ENCODE measurements at places on chromosomes 3 and 15.
A peak's percentile ranks its signal among the peaks of the same experiment; 100 is the strongest.

GRCh38 chr3:39287216-39288164 lies 7.7 kb upstream of the CX3CR1 start:
- DNase-seq, result no peak

GRCh38 chr3:179991104-179991503 lies 45.6 kb downstream of the PEX5L start:
- DNase-seq, result no peak

DNA sequence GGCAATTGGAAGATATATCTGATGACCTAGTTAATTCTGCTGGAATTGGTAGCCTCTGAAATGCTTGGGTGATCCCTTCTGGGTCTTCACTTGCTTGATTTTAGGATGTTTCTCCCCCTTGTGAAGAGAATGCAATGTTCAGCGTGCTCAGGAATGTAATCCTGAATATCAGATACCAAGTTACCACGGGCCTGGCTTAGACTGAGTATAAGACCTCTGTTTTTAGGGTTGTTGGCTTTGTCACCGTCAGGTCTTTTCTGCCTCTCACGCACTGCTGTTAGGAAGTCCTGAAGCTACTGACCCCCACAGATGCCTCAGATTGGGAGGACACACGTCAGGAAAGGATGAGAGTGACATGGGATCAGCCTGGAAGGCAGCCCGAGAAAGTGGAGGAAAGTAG lies 198.5 kb downstream of the CDIN1 start:
- no peak for DNase-seq

- no peak for DNase-seq
These were observed 8.4 kb downstream of the TMOD3 start for GRCh38 chr15:51837792-51838251.

DNA sequence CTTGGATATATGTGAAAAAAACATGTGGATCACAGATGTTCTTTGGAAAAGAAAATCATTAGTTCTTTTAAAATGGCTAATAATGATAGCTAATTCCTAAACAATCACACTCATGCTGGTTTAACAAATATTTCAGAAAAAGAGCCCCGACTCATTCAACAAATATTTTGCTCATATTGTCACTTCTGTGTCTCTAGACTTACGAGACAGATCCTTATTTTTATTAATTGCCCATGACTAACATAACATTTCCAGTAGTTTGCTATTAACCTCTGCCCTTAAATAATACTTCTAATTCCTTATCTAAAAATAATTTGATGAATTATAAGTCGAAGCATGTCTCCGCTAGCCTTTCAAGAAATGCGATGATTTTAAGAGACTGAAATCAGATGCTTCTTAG lies 70.4 kb downstream of the SATB1 start:
- no peak for DNase-seq

GRCh38 chr3:147406028-147406931 lies at the start of gene ZIC4:
ZIC4 (minus strand) TSS chr3:147406543; CDS start chr3:147402797, 3,746 bp downstream.
- DNase-seq, result no peak

DNA sequence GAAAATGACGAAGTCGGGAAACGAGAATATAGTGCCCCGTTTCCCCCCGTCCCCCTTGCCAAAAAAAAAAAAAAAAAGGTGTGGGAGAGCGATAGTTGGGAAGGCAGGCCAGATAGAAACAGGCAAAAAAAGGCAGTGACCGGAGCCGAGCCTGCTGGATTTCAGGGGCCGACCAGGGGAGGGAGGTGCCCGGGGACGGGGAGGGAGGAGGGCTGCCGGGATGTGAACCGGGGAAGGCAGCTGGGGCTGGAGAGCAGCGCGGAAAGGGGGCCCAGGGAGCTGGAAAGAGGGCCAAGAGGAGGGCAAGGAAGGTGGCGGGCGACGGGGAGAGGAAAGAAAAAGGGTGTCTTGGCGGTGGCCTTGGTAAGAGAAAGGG lies 837 bp downstream of the LRRN1 start:
- DNase-seq, result peak; percentile 34

DNA sequence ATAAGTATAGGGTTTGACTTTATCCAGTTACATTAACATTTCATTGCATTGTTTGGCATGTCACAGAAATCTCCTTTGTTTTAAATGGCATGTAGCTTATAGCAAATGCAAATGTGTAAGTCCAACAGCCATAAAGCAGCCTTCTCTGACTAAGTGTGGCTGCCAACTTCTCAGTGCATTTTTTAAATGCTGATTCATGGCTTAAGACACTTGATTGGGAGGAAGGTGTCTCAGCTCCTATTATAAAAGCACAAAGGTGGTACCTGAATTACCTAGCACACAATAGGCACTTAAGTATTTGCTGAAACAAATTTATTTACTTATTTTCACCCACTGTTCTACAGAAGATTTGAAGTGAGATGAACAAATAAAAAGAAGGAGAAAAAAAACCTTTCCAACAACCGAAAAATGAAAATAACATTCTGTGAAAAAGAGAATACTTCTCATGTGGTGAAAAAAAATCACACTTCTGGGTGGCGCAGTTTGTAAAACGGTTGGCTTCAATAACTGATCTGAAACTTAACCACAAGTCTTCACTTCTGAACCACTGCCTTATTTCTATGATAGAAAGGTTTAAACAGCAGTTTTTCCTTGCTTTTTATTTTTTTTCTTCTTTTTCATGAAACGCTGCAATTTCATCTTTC lies 105.5 kb upstream of the ICE2 start:
- no peak for DNase-seq

- no peak for DNase-seq
These were observed 16.4 kb downstream of the LDHAL6B start for GRCh38 chr15:59222906-59223550.

GRCh38 chr3:11381563-11381962 lies 109.4 kb downstream of the ATG7 start:
- no peak for DNase-seq

DNA sequence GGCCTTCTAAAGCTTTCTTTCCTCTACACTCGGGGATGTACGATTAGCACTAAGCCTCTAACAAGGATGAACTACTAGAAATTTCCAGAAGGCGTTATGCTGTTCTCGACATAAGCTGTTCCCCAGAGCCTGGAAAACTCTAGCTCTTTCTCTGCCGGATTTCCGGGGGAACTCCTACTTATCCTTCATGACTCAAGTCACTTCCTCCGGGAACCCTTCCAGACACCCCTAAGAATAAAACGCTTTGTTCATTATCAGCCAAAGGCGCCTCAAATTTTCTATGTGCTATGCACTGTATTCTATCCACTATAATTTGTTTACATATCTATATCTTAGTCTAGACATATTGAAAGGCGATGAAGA lies 455 bp upstream of the SNAP23 start:
- DNase-seq, result peak; percentile 30

DNA sequence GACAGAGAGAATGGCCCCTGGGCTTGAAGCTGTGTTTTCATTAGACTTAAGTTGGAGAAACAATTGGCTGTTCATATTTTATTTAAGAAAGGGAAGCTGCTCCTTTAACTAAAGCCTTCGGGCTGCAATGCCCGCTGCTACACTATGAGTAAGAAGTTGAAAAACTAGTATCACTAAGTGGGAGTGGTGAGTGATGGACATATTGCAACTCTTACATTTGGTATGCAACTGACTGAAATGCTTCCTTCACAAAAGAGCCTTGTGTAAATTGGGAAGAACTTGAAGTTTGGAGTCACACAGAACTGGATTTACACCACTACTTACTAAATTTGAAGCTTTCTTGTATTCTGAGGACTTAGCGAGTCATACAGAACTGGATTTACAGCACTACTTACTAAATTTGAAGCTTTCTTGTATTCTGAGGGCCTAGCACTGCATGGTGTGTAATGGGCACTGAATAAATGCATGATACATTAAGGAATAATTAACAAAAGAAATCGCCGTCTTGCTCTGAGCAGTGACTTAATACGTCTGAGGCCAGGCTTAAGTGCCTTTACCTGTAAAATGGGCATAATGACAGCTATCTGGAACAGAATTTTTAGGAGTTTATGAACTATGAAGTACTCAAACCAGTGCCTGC lies 149.5 kb downstream of the RYR3 start:
- DNase-seq, result no peak

GRCh38 chr15:75358771-75359536 lies 9.5 kb downstream of the MAN2C1 start:
- no peak for DNase-seq

GRCh38 chr3:72816862-72817355 lies 31.3 kb downstream of the SHQ1 start:
- DNase-seq, result no peak

GRCh38 chr15:96334017-96334704 lies 3.7 kb downstream of the NR2F2 start:
- DNase-seq, result no peak

DNA sequence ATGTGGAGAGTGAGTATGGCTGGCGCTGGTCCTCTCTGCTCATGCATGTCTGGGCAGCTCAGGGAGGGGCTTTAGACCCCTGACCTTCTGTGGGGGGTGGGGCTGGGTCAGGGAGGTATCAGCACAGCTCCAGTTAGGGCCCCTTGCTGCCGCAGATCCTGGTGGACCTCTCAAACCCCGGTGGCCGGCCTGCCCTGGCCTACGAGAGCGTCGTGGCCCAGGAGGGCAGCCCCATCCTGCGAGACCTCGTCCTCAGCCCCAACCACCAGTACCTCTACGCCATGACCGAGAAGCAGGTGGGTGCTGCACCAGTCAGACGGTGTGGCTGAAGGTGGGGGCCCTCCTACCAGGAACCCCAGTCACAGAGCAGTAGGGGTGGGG lies 20.2 kb downstream of the PLXNA1 start:
- no peak for DNase-seq

- no peak for DNase-seq
These were observed 41.9 kb upstream of the SEMA4B start for GRCh38 chr15:90159213-90159612.

- DNase-seq, result peak; percentile 40
These were observed 1.2 kb downstream of the CTSH start for GRCh38 chr15:78943692-78944091.

Data from Calu3 (cell line).